Skeletal muscle tissue (tissue), 5 donors: ENCODE measurements at places on chromosomes 7 and 10. TPM values are rescaled to one million over a fixed set of nuclear protein-coding genes. Genes with fewer than 3 reads are reported as not detected.

HYAL4 gene
- under 0.01 TPM for total RNA-seq

CDC14C gene
- total RNA-seq = not detected

LRRC4 gene
- 1.0 TPM for total RNA-seq

TMEM225B gene
- total RNA-seq = 0.52 TPM

SRRM3 gene
- not detected for total RNA-seq

TMEM229A gene
- total RNA-seq = not detected

EPHA1 gene
- 0.52 TPM for total RNA-seq

STYXL1 gene
- 31.8 TPM for total RNA-seq

ELN gene
- 107 TPM for total RNA-seq

PNLIPRP2 gene
- total RNA-seq = not detected

PHYHIPL gene
- total RNA-seq = 0.52 TPM

DNA2 gene
- total RNA-seq = 16.7 TPM

KLLN gene
- under 0.01 TPM for total RNA-seq

PNLIP gene
- 1.0 TPM for total RNA-seq

TRIM74 gene
- not detected for total RNA-seq

OR2A42 gene
- under 0.01 TPM for total RNA-seq

TMEM176A gene
- total RNA-seq = 11.0 TPM

CBLL1 gene
- total RNA-seq = 18.3 TPM

SLC26A5 gene
- total RNA-seq = not detected

NACAD gene
- 1.0 TPM for total RNA-seq

CYP2C8 gene
- total RNA-seq = not detected

BAIAP2L1 gene
- total RNA-seq = 1.6 TPM

ADRB1 gene
- total RNA-seq = 0.52 TPM

GALNT11 gene
- total RNA-seq = 19.8 TPM

METTL27 gene
- total RNA-seq = 1.6 TPM

DGKI gene
- total RNA-seq = 1.0 TPM
